Femur (tissue), 1 donor: ENCODE measurements at places on chromosomes 5 and 9.

GRCh38 chr5:54616518-54617220 is 99.1 kb downstream of the SNX18 start:
- DNase-seq = no peak

- DNase-seq = peak; percentile 30
These were observed 7.3 kb downstream of the CRHBP start for GRCh38 chr5:76960004-76960625.

DNA sequence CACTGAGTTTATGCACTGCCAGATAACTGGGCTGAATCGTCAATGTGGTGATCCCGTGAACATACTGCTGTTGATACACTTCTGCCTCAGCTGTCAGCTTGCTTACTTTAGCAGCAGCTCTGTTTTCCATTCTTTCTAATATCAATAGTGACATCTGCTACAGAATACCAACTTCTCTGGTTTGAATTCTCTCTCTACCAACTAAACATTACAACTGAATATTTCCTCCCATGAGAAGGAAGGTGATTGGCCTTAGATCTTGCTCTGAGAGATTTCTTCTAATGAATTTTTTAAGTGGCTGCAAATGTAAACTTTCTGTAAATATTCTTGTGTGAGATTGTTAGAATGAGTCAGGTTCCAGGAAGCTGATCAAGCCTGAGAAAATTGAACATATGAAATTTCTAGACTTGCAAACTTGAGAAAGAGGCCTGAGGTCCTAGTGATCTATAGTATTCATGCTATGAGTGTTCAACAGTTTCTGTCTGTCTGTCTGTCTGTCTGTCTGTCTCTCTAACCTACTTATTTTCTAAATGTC is 205.5 kb upstream of the CDKN2B start:
- DNase-seq = no peak

DNA sequence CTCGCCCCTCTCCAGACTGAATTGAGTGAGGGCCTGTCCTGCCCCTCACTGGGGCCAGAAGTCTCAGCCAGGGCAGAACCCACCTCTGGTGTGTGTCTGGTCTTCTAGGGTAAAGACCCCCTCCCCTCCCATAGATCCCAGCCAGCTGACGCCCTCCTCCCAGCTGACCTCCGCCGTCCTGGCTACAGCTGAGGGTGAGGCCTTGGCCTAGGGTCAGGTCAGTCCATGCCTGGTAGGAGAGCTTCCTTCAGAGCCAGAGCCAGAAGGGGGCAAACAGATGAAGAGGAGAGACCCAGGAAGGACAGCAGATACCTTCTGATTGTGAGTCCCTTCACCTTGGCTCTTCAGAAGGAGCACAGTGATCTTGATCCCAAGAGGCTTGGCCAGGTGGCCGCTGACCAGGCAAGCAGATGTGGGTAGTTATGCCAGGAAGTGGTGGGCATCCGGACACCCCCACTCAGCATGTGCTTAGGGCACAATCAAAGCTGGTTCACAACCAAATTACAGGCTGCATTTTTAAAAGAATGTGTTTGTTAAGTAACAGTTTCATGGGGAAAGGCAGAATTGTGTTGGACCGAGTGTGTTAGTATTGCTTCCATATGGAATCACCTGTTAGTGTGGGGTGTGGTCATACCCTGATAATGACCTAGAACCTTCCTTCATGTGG is 29.9 kb downstream of the JADE2 start:
- no peak for DNase-seq

DNA sequence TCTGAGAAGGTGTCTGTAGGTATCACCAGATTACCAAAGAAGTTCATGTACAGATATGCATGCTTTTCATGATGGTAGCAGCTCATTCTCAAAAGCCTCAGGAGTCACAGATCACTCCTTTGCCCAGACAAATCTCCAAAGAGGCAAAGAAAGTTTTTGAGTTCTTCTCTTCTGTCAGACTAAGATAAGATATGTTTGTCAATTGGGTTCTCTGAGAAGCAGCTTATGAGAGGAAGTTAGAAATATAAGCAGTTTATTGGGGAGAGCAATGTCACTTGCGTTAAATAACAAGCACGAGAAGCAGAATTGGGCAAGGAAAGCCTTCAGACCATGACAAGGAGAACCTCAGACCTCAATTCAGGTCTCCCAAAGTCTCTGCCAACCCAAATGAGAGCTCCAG is 219.2 kb upstream of the KLF4 start:
- no peak for DNase-seq

GRCh38 chr5:56900858-56901578 is 8.4 kb upstream of the SETD9 start:
- no peak for DNase-seq

DNA sequence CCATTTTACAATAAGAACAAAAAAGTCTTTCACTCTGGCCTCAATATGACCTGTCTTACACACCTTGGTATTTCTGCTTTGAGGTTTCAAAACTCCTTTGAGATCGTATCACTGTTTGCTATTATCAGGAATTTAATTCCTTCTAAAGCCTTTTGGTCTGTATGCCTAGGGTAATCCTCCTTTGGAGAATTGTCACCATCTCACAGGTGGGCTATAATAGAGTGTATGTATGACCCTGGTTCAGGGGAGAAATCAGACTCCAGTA is 13.7 kb downstream of the CMYA5 start:
- DNase-seq = no peak

- DNase-seq = no peak
These were observed 564.6 kb upstream of the DMAC1 start for GRCh38 chr9:8364026-8364752.

- DNase-seq = no peak
These were observed 22.0 kb upstream of the RAD23B start for GRCh38 chr9:107261106-107261505.

DNA sequence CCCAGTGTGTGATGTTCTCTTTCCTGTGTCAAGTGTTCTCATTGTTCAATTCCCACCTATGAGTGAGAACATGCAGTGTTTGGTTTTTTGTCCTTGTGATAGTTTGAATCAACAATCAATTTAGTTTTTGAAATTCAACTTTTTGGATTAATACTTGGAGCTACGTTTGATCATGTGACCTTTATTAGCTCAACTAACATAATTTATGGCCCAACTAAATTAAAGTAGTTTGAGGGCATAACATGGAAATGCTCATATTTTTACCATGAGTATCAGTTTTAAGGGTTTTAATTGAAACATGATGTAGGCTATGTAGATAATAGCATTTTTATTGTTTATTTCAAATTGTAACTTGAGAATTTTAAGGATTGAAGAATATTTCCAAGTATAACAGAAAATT is 168.0 kb downstream of the CCDC171 start:
- no peak for DNase-seq

- no peak for DNase-seq
These were observed 126.4 kb downstream of the ADAMTS6 start for GRCh38 chr5:65355301-65355700.

- DNase-seq = no peak
These were observed 273.5 kb upstream of the IRX2 start for GRCh38 chr5:3024976-3025375.

DNA sequence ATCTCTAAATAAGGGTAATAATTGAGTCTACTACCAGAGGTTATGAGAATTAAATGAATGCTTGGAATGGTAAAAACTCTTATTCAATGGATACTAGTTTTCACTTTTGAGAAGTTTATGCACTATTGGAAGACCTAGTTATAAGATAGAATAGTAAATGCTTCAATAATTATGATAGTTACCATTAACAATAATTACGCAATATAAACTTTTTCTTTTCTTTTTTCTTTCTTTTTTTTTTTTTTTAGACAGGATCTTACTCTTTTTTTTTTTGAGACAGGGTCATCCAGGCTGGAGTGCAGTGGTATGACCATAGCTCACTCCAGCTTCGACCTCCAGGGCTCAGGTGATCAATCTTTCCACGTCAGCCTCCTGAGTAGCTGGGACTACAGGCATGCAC is 6.7 kb downstream of the ALDOB start:
- DNase-seq = no peak

DNA sequence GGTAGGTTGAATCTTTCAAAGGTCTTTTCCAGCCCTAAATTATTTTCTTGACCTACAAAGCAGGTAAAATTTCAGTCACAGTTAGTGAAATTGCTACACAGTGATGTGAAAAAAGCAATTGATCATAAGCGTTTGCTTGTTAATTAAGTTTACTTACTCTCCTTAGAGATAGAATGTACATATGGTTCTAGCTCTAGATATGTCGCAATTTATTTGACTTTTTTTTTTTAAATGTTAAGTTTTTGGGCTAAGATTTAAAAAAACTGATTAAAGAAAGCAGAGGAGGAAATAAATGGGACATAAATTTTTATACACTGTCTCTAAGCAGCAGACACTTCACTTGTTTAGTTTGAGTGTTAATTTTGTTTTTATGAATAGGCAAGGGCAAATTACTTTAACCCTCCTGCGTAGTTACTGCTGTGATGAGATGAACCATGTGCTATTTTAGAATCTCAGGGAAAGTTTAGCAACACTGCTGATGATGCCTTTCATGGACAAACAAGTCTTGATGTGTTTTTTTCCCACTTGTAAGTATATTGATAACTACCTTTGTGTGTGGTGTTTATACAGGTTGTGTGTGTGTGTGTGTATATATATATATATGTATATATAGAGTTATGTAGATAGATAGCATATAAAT is 38.3 kb upstream of the FAM120AOS start:
- no peak for DNase-seq

DNA sequence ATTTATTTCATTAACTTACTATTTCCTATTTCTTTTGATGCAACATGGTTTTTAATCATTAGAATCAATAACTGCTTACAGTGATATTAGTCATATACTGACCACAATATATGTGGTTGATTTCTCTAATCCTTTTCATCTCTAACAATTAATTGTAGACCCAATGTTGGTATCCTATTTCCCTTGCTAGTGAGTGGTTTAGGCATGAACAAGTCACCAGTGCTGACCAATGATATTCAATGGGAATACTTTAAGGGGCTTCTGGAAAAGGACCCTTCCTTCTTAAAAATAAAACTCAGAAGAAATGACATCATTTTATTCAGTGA is 672.4 kb upstream of the GRAMD2B start:
- DNase-seq = no peak

DNA sequence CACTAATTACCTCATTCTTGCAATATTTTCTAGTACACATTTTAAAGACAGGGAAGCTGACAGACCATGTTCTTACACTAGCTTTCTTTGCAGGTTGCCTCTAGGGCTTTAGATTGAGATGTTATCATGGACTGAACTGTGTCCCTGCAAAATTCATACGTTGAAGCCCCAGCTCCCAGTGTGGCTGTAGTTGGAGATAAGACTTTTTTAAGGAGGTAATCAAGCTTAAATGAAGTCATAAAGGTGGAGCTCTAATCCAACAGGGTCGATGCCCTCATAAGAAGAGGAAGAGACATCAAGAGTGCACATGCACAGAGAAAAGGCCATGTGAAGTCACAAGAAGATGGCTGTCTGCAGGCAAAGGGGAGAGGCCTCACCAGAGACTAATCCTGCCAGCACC is 471.2 kb upstream of the ACTBL2 start:
- DNase-seq = no peak

DNA sequence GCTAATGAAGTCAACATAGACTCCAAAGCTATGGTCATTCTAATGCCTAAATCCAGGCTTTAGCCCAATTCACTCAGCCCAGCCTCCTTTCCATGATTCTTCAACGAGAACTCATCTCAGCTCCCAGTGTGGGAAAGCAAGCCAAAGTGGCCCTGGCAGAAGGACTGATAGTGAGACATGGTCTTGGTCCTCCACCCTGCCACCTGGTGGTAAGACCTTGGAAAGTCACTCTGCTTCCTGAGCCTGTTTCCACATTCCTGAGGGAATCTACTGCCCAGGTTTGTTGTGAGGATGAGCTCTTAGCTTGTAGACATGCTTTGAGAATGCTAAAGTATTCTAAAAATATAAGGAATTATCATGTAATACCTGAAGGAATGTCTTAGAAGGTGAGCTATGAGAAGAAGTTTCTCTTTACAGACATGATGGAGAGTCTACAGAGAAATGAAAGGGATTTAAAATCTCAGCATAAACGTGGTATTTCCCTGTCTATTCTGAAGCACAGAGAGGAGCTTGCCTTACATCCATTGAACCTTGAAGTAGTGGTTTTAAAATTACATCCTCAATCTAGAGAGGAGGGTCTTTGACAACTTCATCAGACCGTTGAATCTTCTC is 173.5 kb downstream of the TRIM32 start:
- DNase-seq = peak; percentile 49

DNA sequence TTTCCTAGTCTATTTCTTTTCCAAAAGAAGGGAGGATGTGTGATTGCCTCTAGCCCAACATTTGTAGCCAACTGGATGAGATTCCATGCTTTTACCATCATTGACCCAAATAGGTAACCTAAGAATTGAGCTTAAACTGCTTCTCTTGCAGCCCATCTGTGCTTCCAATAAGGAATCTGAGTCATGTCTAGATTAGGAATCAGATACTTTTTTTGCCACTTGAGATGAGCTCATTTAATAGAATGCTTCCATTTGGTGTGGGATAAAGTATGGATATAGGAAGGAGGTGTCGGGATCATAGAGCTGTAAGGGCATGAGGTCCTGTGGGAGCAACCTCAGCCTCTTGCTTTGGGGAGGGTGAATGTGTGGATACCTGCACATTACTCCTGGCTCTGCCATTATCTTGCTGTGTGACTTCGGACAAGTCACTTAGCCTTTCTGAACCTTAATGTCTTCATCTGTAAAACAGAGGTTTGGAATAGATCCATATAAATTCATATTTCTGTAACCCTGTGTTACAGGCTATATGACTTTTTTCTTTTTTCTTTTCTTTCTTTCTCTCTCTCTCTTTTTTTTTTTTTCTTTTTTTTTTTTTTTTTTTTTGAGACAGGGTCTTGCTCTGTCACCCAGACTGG is 56.2 kb downstream of the MAP1B start:
- DNase-seq = no peak
